ENCODE measurements at places on chromosomes 6 and 20.
A peak's percentile ranks its signal among the peaks of the same experiment; 100 is the strongest.

DNA sequence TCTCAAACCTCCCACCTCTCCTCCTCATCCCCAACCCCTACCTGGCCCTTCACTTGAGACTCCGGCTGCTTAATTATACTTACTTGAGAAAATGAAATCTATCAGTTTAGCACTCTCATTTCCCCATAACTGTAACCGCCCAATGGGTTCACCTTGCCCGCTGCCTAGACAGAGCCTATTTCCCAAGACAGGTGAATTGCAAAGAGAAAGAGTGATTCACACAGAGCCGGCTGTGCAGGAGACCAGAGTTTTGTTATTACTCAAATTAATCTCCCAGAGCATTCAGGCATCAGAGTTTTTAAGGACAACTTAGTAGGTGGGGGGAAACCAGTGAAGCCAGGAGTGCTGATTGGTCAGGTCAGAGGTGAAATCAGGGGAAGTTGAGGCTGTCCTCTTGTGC lies 301.4 kb upstream of the CDYL start:
- DNase-seq, result no peak

DNA sequence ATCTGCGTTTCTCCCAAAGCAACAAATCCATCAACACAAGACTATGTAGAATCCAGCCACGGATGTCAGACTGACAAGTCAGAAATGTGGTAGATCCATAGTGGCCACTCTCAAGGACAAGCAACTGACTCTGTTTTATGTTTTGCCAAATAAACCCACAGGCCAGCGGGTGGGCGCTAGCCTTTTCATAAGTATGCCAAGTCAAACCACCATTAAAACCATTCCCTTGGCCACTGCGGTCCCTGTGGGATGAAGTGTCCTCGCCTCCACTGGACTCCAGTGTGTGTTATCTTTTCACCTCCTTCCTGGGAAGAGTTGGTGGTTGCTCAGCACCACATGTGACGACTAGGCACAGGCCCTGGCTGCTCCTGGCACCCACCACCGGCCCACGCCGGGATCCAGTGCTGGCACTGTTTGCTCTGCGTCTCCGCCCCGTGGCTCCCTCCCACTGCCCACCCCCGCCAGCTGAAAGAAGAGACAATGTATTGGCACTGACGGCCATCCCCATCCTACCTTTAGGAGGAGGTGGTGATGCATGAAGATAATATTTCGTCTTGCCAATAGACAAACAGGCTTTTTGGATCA lies 103.4 kb downstream of the FOXC1 start:
- DNase-seq, result no peak

DNA sequence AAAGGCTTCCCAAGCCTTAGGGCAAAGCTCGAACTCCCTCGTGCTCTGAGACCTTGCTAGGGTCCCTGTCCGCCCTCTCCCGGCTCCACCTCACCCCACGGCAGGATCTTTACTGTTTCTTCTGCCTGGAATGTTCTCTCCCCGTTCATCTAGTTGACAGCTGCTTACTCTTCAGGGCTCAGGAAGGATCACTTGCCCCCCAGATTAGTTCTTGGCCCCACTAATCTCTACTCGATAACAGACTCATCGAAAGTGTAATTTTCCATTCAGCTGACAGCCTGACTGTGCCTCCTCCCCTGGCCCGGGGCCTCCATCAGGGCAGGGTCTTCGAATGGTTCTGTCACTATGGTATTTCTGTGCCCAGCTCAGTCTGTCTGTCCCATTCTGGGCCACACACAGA lies 3.1 kb downstream of the MAP1LC3A start:
- DNase-seq, result no peak

DNA sequence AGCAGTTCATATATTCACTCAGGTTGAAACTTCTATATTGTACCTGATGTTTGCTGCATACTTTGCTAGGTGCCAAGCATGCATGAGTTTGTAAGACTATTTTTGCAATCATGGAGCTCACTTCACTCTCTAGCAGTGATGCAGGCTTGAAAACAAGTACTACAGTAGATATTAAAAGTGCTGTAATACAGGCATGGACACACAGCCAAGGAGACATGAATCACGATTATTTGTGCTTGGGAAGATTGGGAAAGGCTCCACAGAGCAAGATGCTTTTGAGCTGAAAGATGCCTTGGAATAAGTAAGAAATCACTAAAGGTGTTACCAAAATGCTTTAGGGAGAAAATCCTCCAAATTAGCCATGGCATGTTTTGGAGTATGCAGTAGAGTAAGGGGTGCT lies 427.4 kb downstream of the UTRN start:
- peak; percentile 5 for DNase-seq

- DNase-seq, result no peak
Observed at GRCh38 chr6:132494954-132495353, 18.0 kb downstream of the STX7 start.

DNA sequence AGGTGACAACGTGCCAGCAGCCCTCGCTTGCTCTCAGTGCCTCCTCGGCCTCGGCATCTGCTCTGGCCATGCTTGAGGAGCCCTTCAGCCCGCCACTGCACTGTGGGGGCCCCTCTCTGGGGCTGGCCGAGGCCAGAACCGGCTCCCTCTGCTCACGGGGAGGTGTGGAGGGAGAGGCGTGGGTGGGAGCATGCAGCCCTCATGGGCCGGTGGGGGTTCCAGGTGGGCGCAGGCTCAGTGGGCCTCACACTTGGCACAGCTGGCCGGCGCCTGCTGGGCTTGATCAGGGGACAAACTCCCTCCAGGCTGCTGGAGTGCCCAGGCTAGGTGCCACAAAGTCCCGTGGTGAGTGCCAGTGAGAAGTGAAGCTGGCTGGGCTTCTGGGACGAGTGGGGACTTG lies 566.6 kb upstream of the ID4 start:
- DNase-seq, result no peak

DNA sequence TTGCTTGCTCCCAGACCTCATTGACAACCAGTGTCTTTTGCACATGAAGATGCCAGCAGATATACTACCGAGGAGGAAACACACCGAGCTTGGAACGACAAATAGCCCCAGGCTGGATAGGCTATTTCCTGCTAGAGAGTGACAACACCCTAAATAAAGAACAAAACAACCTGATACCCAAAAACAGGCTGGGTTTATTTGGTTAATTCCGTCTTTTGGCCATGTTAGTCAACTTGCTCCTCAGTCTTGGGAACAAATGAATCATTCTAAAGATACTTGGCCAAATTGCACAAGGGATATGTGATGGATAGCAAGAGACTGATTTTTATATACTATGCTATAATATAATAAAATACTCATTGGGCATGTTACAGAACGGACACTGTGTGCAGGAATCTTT lies 11.5 kb upstream of the MUC22 start:
- DNase-seq, result peak; percentile 87

DNA sequence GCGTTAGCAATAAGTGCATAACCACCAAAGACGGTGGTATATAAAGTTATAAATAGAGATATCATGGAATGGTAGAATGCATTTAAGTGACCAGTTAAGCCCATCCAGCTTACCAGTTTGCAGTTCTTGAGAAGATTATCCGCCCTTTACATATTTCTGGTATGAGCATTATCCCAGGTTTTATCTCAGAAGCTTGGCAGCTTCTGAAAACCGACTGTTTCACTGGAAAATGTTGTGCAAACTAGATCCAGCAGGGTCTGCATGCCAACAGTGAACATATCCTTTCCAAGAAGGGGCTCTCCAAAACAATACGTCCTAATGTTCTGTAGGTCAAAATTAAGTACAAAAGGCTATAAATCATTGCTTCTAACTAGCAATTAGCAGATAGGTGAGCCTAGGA lies 29.5 kb upstream of the SHLD1 start:
- DNase-seq, result no peak

- no peak for DNase-seq
Observed at GRCh38 chr6:135236732-135237131, 55.6 kb downstream of the MYB start.

- DNase-seq, result peak; percentile 66
Observed at GRCh38 chr6:150008588-150008987, 16.7 kb downstream of the RAET1L start.

DNA sequence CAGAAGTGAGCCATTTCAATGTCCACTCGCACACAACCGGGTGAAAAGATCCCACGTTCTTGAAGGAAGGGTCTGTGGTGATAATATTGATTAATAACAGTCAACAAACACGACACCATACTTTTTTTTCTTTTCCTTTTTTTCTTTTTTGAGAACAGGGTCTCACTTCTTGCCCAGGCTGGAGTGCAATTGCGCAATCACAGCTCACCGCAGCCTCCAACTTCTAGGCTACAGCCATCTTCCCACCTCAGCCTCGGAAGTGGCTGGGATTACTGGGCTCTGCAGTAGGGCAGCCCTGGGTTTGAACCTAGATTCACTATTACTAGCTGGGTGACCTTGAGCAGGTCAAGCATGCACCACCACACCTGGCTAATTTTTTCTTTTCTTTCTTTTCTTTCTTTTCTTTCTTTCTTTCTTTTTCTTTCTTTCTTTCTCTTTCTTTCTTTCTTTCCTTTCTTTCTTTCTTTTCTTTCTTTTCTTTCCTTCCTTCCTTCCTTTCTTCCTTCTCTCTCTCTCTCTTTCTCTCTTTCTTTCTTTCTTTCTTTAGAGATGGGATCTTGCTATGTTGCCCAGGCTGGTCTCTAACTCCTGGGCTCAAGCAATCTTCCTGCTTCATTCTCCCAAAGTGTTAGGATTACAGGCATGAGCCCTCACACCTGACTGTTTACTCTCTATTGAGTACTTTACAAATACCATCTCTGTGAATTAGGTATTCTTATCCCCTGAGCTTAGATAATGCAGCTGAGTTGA lies 123.9 kb downstream of the SNX5 start:
- no peak for DNase-seq

GRCh38 chr6:47073125-47074110 lies 31.3 kb upstream of the ADGRF1 start:
- peak; percentile 41 for DNase-seq

DNA sequence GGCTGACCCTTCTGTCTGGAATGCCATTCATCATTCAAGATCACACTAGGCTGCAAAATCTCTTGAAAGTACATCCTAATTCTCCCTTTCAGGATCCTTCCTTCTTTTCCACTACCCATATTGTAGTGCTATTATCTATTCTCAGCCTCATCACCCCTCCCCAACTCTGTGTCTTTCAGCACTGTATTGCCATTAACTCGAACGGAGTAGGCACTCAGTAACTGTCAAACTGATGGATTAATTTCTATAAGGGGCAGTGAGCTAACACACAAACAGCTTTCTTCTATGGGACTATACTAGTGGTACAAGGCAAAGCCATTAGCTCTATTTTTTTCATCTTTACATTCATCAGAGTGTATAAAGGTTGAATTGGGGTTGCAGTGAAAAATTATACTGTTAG lies 46.6 kb downstream of the LAMA4 start:
- DNase-seq, result no peak
